SK-N-DZ (cell line): ENCODE measurements at places on chromosomes 2 and 18.
A peak's percentile ranks its signal among the peaks of the same experiment; 100 is the strongest.

DNA sequence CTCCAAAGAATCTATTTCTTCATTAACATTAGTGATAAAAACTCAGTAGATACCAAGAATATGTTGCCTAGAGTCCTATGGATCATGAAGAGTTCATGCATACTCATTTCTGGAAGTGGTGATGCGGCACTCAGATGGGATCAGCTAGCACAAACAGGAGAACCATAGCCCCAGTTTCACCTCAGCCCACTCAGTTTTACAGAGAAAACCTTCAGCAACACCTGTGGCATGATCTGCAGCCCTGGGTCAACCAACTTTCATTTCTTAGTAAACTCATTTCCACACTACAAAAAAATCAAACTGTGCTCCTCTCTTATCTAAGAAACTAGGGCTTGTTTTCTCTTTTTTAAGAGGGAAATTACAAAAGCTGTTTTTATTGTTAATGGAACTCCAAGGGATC is 569.4 kb downstream of the CCDC85A start:
- no peak for DNase-seq

- DNase-seq = no peak
Measured at GRCh38 chr18:77087393-77088141, 45.0 kb downstream of the MBP start.

DNA sequence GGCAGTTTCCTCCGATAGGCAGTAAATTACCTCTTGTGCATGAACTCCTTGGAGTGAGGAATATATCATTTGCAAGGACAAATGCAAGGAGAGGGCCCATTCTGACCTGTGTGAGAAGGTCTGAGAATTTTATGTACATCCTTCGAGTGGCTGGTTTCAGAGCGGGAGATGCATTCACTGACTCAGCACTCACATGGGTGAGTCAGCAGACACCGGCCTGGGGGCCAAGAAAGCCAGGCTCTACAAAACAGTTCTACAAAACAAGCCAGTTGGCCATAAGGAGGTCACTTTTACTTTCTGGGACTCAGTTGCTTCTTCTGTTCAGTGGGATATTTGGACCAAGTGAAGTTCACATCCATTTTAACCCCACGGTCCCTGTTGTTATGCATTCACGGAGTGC is 35.3 kb downstream of the CYP26B1 start:
- DNase-seq = no peak

- DNase-seq = no peak
Measured at GRCh38 chr2:20796374-20796791, 26.5 kb downstream of the LDAH start.

DNA sequence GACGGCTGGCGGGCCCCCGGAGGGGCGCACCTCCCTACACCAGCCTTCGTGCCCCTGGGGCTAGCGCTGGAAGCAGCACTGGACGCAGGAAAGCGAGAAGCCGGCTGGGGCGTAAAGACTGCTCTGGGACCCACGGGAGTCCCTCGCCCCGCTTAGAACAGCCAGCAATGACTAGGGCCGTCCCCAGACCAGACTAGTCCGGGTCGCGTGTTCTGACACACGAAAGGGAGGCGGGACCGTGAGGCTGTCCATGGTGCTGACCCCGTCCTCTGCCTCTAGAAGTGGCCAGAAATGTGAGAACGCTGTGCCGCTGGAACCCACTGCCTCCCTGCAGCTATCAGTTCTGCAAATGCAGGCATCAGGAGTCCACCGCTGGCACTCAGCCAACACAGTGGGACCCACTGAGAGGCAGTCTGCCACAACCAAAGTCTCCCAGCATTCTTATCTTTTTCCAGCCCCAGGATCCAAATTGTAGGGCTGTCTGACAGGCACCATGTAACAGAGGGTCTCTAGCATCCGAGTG is at the start of gene UCN:
TSS of gene UCN (minus strand) at position 87 of the 523 bp plus-strand sequence. CDS start 550 bp downstream, outside the sequence.
- no peak for DNase-seq

DNA sequence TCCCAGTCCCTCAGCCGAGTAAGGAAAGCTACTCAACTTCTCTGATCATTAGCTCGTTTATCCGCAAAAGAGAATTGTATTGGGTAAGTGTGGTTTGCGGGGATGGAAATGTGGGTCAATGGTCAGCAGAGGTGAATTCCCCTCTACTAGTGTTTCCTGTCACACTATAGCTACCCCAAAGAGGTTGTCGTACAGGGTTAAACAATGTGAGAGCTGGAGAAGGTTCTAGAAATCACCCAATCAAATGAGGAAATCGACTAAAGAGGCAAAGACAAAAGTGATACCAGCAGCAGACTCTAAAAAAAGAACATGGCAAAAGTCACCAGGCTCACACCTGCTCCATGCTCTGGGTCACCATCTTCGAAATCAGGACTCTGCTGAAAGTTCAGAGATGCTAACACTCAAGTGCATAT is 144.7 kb upstream of the ITGA4 start:
- DNase-seq = no peak

DNA sequence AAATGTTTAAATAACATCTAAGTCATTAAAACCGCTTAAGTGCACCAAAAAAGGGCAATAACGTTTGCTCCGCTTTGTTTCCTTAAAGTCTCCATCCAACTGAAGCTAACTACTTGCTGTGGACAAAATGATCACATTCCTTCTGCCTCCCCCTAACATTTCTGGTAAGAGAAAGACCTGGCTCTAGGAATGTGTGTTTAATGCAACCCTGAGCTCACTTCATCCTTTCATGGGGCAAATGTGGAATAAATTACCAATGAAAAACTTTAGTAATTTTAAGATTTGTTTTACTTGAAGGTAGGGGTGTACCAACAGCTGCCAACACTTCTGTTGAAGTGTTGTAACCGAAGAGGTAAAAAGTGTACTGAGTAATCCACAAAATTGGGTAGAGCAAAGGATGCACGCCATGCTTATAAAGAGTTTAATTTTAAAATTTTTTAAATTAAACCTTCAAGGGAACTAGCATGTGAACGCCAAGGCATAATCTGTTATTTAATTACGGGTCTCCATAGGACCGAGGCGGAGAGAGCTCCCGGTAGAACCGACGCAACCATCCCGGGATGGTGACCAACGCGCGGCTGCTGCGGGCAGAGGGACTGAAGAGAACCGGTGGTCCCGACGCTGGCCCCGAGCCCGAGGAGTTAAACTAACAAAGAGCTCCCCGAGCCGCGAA is 1.1 kb downstream of the HNRNPLL start:
- DNase-seq = peak; percentile 14

- DNase-seq = no peak
Measured at GRCh38 chr18:54215069-54215468, 9.4 kb downstream of the MBD2 start.

DNA sequence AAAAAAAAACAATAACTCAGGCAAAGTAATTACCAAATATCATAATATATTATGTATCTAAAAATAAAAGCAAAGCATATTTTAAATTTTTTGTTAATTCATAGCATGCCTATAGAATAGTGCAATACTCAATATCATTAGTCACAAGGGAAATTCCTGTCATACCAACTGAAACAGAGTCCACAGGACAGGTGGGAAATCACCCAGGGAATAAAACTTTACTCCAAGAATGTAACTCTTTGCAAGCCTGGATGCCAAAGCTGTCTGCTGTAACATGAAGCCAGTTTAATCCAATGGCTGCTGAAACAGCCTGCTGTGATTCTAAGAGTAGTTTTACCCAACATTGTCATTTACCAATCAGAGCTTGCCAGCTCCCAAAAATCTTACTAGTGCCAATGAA is 40.0 kb upstream of the SULT1C3 start:
- DNase-seq = no peak

DNA sequence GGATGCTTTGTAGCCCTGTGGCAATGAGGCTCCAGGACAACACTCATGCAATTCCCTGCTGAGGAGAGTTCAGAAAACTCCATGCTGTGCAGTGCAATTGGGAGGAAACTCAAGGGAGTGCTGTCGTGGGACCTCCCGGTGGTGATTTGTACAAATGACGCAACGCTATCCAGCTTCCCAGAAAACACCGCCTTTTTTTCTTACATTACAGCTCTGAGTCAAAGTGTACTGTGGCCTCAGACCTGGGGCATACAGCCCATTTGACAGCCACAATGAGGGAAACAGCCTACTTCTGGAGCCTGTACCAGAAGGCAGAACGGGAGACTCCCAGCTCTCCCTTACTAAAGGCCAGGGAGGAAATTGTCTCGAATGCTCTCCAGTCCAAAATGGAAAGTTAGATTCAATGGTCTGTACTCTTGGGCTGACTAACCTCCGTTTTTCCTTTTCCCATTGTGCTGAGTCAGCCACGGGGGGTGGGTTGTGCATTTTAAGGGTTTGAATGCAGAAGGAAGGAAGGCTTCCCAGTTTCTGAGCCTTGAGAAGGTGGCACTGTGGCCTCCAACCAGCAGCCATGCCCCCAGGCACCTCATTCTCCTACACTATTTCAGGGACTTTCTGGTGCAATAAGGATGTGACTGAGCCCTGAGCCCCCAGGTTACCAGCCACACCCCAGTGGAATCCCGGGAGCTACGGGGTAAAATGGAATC is 16.4 kb upstream of the CYP1B1 start:
- no peak for DNase-seq

DNA sequence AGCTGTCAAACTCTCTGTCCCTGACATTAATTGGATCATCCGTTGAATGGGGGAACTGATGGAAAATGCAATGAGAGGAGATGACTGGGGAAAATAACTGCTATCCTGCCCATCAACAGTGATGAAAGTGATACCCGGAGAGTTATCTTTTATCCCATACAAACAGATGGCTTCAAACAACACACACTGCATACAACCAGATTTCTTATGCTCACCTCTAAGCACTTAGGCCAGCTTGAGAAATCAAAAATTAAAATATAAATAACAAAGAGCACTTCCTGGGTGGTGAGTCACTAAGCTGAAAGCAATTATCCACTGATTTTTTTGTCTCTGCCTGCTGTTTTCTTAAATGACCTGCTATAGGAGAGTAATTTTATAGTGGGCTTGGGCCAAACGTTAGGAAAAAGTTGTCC is 237.6 kb upstream of the RGPD4 start:
- DNase-seq = peak; percentile 49
